ENCODE measurements at places on chromosomes 1 and 21.

- no peak for DNase-seq
Measured at GRCh38 chr1:200233393-200233792, 176.4 kb downstream of the ZNF281 start.

DNA sequence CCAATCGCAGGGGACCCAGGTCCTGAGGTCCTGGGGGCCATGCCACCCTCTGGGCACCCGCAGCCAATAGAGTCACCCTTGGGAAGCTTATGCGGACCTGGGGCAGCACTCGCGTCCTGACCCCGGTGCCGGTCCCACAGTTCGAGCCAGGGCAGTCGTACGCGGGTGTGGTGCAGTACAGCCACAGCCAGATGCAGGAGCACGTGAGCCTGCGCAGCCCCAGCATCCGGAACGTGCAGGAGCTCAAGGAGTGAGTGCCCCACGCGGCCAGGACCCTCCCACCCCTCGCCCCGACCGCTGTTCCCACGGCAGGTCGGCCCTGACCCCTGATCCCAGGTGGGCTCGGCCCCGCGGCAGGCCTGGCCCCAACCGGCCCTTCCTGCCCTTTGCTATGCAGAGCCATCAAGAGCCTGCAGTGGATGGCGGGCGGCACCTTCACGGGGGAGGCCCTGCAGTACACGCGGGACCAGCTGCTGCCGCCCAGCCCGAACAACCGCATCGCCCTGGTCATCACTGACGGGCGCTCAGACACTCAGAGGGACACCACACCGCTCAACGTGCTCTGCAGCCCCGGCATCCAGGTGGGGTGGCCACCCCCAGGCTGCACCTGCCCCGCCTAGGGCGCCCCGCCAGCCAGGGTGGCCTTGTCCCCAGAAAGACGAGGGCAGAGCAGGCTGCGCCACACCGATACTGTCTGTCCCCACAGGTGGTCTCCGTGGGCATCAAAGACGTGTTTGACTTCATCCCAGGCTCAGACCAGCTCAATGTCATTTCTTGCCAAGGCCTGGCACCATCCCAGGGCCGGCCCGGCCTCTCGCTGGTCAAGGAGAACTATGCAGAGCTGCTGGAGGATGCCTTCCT, 20.5 kb downstream of the COL6A1 start:
- no peak for DNase-seq

GRCh38 chr1:172698224-172698623, 39.3 kb downstream of the FASLG start:
- DNase-seq, result no peak

DNA sequence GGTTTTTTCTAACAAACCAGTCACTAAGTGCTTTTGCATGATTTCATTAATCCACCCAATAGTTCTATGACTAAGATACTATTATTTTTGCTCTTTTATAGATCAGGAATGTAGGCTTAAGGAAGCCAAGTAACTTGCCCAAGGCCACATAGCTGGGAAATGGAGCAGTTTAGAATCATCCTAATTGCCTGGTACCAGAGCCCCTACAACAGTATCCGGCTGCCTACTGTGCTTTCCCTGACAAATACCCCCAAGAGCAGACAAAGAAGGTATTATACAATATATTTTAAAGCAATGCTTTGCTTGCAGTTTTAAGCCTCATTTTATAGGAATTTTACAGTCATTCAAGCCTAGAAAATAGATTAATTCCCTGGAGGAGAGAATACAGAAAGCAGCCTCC, 45.5 kb upstream of the RASAL2 start:
- no peak for DNase-seq

DNA sequence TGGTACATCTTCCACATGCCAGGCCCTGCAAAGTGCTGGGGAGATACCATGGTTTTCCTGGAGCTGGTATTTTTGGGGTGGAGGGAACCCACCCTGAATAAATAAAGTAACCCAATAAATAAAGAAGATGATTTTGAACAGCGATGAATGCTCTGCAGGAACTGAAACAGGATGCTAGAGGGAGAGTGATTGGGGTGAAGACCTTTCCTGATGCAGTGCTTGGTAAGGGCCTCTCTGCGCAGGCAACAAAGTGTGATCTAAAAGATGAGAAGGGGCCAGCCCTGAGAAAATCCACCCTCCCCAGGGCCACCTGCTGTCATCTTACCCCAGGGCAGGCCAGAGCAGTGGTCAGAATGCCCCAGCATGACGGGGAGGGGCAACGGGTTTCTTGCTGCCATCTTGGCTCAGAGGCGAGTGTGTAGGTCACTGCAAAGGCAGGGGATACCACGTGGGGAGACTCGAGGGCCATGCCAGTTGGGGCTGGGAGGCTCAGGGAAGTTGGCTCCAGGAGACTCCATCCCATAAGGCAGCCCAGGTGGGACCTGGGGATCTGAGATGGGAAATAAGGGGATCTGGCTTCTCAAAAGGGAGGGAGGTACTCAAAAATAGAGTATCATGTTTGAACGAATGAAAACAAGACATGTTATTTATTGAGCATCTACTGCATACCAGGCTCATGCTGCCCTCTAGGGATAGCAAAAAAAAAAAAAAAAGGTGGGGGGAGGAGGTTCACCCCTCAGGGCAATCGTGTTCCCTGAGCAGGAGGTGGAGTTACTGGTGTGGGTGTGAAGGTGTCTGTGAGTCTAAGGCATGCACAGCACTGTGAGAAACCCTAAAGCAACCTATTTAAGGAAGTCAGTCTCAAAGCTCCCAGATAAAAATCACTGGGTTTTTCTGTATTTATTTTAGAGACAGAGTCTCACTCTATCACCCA, 2.8 kb downstream of the SRARP start:
- DNase-seq, result no peak

DNA sequence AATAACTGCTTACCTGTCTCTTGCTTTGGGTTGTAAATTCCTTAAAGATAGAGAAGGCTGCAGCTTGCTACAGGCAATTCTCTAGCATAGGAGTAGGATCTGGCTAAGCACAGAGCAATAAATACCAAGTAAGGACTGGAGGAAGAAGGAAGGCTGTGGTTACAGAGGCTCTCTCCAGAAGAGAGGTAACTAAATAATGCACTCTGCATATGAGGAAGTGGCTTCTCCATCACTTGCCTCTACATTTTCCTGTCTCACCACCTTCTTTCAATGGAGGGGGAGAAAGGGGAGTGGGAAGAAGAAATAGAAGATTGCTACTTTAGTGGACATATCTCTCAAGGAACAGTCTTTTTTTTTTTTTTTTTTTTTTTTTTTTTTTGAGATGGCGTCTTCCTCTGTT, 60.9 kb upstream of the LAX1 start:
- no peak for DNase-seq

DNA sequence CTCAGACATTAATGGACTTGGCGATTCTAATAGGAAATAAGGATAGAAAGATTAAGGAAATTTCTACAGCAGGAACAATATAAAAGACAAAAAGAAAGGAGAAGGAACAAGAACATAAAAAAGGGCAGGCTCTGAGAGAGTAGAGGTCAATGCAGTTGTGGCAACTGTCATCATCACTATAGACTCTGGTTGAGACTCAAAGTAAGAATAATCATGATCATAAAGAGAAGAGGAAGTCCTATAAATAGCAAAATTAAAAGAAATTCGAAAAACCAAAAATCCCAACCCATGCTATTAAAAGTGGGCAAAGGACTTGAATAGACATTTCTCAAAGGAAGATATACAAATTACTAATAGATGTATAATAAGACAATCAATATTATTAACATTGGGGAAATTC, 14.4 kb upstream of the XCL1 start:
- DNase-seq, result no peak

- no peak for DNase-seq
Measured at GRCh38 chr1:23609971-23610370, 50.7 kb upstream of the ID3 start.

DNA sequence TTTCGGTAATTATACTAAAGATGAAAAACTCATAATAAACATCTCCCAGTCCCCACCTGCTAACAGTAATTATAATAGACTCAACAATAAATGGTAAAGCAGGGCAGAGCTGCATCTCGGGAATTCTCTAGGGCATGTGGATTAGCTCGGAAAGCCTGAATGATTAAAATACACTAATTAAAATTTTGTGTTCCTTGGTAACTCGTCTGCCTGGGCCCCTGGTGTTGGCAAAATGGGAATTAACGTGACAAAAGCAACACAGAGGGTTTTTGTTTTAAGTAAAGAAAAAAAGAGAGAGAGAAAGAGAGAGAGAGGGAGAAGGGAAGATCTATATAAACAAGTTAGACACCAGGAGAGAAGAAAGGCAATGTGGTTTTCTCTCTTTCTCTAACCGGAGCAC, 62.1 kb downstream of the CASZ1 start:
- no peak for DNase-seq

Measured in non-pigmented ciliary epithelial cell (primary cell).